Activated naive CD4-positive, alpha-beta T cell treated with anti-CD3 and anti-CD28 coated beads, Interleukin-2, amount 50 U/mL, for 72 hours (primary cell): ENCODE measurements at places on chromosomes 12 and 14.

- DNase-seq = no peak
These were observed 33.6 kb downstream of the CDKL1 start for GRCh38 chr14:50362764-50363713.

GRCh38 chr12:31326736-31327659, 1.0 kb upstream of the SINHCAF start:
- no peak for DNase-seq

DNA sequence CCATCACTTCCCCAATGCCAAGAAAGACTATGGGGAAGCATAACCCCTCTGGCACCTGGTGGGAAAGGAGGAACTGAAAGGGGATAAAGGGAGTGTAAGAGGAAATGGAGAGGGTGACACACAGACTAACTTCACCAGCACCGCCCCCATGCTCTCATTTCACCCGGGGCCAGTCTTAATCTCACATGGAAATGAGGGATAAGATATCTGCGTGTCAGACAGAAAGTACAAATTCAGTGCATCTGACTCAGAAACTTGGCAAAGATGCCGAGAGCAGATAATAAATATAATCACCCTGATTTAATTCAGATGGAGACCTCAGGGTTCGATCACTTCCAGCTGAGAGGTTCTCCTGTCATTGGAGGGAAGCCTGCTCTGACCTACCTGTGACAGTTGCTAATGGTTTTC, 191.6 kb downstream of the DUSP6 start:
- no peak for DNase-seq

- DNase-seq = no peak
These were observed 222.2 kb downstream of the FLRT2 start for GRCh38 chr14:85752175-85752574.

GRCh38 chr12:94229902-94230301, 81.5 kb downstream of the PLXNC1 start:
- no peak for DNase-seq

DNA sequence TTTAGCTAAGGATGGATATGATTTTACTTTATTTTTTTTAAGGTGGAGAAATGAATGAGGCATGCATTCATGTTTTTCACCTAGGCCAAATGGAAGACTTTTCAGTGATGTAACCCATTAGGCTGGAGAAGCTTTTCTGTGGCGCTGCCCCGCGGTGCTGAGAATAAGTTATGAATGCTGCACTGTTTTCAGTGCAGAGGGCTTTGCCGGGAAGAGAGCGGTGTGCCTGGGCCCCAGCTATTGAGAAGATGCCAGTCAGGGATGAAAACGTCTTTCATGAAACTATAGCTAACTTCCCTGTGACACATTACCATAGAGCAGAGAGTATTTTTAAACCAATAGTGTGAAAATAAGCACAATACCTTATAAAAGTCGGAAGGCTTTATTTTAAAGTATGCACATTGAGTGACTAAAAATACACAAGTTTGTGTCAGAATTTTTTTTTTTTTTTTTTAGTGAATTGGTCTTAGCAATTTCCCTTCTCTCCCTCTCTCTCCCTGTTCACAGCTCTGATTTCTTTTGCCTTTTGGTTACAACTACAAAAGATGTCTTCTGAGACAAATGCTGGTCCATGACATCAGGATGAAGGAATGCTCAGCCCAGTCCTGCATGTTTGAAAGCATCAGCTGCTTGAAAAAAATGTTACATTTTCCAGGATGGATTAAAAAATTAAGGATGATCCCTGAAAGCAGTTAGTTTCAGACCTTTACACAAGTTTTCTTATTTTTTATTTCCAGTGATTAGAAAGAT, 48.3 kb downstream of the NPAS3 start:
- DNase-seq = no peak

GRCh38 chr12:52873832-52874572, 25.2 kb upstream of the KRT78 start:
- no peak for DNase-seq

DNA sequence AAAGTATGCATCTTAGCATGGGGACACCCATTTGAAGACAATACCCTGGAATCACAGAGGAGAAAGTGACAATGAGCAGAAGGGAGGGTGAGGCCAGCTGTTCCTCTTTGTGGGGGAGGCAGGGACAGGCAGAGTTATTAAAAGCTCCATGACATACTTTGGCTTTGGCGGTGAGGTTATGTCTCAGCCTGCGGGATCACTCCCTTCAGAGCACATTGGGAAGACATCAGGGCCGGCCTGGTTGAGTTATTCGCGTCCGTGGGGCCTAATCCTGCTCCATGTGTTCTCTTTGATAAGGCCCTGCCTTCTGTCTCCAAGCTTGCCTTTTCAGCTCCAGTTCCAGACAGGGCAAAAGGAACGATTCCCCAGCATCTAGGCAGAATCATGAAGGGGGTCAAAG, 98.8 kb upstream of the NTF3 start:
- no peak for DNase-seq

- DNase-seq = no peak
These were observed 180.9 kb downstream of the RAD51B start for GRCh38 chr14:68000511-68000910.

DNA sequence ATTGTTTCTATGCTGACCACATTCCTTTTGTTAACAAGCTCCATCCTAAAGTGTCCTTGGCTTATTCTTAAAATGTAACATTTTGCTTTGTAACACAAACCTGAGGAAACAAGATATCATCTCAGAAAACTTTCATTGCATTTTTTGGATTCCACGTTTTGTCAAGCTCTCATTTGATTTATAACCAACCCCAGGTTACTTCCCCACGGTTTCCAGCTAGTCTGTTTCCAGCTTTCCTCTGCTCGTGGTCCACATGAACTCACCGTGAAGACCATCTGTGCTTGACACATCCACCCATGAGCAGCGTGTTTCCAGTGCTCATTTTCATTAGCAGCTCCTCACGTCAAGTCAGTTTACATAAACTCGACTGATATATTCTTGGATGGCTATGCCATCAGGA, 6.4 kb upstream of the NKX2-8 start:
- DNase-seq = no peak

- DNase-seq = no peak
These were observed 37.0 kb upstream of the HMGA2 start for GRCh38 chr12:65787056-65787865.

GRCh38 chr14:29906256-29906870, 21.3 kb downstream of the PRKD1 start:
- no peak for DNase-seq

DNA sequence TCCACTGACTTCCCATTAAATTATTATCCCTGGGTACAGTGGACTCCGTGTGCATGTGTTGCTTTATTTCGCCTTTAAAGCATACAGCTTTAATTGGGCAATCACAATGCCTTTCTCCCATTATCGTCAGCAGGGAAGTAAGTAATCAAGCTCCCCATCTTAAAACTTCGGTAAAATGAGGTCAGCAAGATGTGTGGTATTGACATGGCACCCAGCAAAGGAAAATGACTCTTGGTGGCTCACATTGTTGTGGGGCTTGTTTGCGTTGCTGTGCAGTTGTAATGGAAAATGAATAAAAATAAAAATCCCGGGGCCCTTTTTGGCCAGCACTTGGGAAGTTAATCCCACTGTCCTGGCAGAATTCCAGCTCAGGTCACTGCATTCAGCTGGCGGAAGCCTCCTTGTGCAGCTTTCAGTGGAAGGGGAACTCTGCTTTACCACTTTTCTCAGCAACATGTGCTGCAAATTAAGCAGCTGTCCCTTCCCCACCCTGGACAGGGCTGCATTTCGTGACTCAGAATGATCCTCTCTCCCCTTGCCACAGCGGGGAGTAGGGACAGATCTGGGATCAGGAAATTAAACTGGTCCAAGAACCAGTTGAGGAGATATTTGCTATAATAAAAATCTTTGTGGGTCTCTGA, 13.9 kb upstream of the ATP2A2 start:
- no peak for DNase-seq

- DNase-seq = no peak
These were observed 57.1 kb downstream of the NIN start for GRCh38 chr14:50773632-50774541.

DNA sequence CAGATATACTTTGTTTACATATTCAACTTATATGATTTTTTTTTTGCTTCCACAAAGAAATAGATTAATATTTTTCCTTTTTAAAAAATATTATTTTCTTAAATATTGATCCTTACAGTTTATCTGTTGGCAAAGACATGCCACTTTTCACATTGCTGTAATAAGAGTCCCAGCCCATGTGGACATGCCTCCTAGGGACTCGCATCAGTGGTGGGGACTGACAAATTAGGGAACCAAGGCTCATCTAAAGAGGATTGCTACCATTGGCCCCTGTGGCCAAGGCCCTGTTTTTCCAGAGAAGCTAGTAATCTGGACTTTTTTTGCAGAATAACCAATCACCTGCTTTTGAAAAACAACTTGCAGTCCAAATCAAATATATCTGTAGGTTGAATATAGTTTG, 27.8 kb upstream of the BMAL2 start:
- DNase-seq = no peak

DNA sequence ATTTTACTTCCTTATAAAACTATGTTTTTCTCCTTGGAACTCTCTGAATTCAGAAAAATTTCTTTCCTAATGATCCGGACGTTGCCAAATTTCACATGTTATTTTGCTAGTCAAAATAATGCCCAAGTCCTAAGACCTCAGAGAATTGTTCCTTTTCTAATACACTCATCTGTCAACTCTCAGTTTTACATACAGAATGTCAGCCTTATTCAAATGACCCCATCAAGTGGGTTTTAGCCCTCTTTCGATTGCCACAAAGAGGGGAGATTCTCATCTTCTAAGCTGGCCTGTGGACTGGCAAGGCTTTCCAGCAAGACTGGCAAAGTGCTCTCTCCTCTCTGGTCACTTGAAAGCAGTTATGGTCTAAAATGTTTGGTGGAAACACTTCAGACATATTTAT, 99.3 kb upstream of the GPHB5 start:
- DNase-seq = no peak

DNA sequence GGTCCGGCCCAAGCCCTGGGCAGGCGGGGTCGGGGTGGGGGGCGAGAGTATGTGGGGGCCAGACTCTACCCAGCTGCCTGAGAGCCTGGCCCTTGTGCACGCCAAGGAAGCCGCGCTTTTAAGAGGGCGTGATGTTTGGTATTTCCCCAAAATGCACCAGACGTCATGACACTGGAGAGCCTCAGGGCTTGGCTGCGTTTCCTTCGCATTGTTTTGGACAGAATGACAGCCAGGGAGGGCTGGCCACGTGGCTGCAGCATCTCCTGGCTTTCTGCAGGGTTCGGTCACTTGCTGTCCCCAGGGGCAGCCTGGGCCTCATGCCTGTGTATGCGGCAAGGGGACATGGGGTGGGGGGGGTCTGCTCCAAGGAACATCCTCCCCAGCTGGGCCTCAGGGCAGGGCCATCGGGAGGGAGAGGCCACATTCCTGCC, 16.1 kb upstream of the NUDT14 start:
- no peak for DNase-seq

DNA sequence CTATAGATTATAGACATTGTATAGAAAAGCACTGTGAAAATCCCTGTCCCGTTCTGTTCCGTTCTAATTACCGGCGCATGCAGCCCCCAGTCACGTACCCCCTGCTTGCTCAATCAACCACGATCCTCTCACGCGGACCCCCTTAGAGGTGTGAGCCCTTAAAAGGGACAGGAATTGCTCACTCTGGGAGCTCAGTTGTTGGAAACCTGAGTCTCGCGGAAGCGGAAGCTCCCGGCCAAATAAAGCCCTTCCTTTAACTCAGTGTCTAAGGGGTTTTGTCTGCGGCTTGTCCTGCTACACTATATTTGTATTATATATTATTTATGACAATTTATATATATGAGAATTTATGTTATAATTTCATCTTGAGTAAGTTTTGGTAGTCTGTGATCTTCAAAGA, 213.6 kb upstream of the AMIGO2 start:
- no peak for DNase-seq

DNA sequence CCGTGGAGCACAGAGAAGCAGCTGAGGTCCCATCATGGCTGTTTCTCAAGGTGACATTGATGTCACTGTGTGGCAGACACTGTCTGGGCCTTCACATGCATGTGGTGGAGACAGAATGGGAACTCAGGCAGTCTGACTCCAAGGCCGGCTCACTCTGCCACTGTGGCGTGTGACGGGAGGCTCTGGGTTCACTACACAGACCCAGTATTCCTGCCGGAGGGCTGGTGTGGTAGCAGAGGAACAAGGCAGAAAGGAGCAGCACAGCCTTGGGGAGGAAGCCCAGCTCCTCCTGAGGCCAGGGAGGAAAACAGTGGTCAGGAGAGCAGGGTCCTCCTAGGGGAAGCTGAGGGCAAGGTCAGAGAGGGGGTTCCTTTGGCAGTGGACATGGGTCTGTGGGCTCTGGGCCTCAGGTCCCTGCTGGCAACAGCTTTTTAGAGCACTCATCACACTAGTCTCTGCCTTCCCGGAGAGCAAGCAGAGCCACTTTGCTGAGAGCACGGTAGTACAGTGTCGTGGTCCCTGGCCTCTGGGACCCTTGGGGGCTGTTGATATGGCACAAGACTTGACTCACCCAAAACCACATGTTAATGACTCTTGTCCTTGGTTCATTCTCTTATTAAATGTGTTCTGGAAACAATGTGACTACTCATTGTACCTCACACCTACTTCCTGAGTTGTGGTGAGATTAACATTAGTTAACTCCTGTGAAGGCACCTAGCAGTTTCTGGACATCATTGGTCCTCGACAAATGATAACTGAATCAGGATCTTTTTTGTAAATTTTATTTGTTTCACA, 21.3 kb downstream of the DCAF4 start:
- DNase-seq = no peak

DNA sequence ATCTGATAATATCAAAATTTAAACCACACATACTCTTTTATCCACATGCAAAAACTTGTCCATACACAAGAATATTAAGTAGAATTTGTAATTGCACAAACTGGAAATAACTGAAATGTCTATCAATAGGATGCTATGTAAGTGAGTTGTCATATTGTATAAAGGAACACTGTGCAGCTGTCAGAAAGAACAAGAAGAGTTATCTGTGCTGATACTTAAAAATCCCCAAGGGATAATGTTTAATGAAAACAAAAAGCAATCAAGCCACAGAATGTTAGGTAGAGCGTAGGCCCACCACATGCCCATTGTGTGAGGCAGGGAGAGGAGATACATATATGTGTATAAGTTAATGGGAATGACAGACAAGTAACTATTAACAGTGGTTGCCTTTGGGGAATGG, 25.9 kb upstream of the HIGD1C start:
- no peak for DNase-seq

DNA sequence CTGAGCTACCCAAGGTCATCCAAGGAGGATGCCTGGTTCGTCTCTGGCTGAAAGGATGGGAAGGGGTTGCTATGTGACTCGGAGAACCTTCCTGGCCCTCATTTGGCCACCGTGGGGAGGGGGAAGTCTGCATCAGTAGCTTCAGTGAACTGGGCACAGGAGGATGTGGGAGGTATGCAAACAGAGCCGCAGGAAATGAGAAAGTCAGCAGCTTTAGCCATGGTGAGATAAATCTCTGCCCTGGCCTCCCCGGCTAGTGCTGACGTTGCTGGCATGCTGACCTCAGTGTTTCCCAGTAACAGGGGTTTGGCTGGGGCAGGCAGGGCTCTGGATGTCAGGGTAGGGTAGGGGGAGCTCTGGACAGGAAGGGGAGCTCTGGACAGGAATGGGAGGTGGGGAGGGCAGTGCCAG, 2.3 kb upstream of the CEBPE start:
- no peak for DNase-seq

- DNase-seq = no peak
These were observed 11.1 kb downstream of the SPTSSA start for GRCh38 chr14:34450958-34451357.
